Vagina (tissue), 2 donors: ENCODE measurements at places on chromosomes 7 and 10.

- no peak for DNase-seq
These were observed 200.7 kb downstream of the POLR1F start for GRCh38 chr7:19508124-19508523.

DNA sequence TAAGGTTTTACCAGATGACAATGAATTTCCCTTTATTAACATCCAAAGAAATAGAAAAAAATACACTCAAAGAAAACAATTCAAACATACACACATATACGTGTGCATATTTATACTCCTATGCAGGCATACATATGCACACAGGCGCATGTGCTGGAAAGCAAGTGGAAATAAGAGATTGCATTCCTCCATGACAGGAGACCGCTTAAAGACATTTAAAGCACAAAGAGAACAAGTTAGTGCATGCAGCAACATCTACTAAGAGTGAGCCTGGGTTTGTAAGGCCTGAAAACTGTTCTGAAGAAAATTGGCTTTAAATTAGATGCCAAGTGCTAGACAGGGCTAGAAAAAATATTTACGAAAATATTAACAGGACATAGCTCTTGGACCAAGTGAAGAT lies 40.1 kb upstream of the PPP1R17 start:
- DNase-seq = no peak

- no peak for DNase-seq
These were observed 77.8 kb downstream of the PAX2 start for GRCh38 chr10:100823194-100823593.

DNA sequence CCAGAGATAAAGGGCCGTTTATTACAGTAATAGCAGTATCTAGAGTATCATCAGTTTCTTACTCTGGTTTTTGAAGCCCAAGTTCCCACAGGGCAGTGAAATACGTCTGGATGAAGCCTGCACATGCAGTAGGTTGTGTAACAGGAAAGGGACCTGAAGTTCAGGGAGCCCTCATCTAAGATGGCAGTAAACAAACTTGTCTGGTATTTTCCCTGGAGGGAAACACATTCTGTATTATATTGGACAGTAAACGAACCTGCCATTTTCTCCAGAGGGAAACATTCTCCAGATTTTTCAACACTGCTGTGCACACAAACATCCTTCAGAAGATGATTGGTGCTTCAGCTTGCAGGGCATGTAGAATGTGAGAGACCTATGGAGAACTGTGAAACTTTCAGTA lies 189.9 kb downstream of the TFEC start:
- DNase-seq = no peak

- DNase-seq = no peak
These were observed 598.3 kb upstream of the GHITM start for GRCh38 chr10:83541046-83541445.

DNA sequence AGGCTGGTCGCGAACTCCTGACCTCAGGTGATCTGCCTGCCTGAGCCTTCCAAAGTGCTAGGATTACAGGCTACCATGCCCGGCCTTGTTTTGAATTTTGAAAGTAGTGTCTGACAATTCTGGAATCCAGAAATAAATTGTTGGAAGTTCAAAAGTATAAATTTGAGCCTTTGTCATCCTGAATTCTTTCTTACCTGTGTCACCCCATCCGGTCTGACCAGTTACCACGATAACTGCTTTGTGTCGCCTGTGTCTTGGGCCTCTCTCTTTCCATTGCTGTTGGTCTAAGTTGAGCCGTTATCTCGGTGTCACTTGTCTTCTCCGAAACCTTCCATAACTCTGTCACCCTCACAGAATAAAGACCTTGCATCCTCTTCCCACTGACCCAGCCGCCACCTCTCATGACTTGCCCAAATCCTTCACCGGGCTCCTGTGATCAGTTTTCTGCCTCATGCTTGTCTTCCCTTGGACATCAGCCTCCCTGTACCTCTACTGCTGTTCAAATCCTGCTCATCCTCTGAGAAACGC lies 18.6 kb downstream of the CUL1 start:
- DNase-seq = no peak

DNA sequence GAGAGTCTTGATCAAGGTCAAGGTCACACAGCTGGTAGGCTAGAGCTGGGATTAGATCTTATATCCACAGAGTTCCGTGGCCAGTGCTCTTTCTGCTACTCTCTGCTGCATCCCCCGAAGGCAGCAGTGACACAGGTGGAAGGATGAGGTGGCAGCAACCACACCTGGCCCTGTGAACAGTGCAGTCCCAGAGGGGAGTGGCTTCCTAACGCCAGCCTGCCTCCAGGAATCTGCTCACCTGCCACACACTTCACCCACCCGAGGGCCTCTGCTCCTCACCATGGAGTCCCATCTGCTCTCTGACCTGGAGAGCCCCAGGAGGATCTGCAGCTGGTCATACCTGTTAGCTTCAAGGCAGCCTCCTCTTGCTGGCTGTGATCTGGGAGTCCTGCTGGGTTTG lies 484.2 kb downstream of the PLXNA4 start:
- DNase-seq = no peak

DNA sequence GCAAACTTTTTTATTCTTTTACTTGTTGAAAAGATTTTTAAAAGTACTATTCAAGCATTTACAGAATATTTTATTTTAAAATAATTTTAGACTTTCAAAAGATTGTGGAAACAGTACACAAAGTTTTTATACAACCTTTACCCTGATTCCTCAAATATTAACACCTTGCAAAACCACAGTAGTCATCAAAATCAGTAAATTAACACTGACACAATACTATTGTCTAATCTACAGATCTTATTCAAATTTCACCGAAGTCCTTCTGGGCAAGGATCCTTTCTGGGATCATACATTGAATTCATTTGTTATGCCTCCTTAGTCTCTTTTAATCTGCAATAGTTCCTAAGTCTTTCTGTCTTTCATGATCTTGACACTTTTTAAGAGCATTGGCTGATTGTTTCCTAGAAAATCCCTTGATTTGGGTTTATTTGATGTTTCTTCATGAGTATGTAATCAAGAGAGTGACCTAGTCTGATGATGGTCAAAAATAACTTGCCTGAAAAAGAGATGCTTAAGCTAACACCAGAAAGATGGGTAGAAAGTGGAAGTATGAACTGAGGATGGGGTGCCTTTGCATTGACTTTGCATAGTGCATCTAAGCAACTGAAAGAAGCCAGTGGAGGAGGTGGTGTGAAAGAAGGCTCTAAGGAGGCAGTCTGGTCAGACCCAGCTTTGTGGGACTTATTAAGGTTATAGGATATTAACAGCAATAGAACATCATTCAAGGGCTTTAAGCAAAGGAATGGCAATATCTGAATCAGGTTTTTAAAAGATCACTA lies 9.7 kb downstream of the STAMBPL1 start:
- no peak for DNase-seq
